CD4-positive, alpha-beta T cell treated with Interferon gamma for 1 hour (primary cell): ENCODE measurements at places on chromosomes 6 and 20.

DNA sequence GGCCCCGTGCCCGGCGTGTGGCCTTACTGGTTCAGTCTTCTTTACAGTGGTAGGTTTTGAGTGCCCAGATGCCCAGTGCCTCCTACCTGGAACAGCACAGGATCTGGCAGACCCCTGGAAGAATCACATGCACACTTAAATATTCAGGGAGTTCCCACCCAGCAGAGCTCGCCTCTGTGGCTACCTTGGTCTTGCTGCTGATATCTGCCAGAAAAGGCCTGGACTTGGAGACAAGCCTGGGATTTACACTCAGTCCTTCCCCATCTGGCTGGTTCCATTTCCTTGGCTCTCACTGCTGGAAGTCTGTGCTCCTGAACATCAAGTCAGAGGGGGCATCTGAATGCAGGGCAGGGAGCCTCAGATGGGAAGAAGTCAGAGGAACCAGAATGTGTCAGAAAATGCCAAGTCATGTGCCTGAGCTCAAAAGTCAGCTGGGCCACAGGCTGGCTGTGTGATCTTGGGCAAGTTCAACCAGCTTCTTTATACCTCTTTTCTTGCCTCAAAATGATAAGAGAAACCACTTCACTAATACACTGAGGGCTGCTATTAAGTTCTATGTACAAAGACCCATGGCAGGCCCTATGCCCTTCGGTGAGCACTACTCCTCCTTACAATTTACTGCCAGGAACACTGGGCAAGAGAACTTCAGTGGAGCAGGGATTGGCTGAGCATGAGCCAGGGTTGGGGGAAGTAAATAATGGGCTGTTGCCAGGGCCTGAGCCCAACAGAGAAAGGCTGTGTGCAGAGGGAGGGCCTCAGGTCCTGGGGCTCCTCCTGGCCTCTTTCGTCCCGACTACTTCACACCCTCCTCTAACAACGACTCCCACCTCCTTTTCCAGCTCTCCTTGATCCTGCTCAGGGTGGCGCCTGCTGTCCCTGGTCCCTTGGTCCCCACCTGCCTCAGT is 158.1 kb upstream of the PROKR2 start:
- no peak for DNase-seq

- DNase-seq: no peak
Observed at GRCh38 chr6:117483004-117483644, 650 bp downstream of the DCBLD1 start.

DNA sequence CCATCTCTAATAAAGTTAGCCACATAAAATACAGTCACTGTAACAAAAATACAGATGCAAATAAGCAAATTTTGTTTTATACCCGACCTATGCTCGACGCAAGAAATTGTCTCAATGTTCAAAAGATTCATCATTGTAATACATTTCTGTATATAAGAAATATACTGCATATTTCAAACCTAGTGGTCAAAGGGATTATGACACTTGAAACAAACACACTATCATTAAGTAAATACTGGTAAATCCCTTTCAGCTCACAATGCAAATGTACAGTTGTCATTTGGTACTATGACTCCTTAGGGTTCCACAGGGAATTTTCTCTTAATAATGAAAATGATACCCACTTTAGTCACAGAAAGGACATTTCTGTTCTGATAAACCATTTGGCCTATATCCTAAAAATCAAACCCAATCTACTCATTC is 2.2 kb downstream of the HIVEP2 start:
- no peak for DNase-seq

DNA sequence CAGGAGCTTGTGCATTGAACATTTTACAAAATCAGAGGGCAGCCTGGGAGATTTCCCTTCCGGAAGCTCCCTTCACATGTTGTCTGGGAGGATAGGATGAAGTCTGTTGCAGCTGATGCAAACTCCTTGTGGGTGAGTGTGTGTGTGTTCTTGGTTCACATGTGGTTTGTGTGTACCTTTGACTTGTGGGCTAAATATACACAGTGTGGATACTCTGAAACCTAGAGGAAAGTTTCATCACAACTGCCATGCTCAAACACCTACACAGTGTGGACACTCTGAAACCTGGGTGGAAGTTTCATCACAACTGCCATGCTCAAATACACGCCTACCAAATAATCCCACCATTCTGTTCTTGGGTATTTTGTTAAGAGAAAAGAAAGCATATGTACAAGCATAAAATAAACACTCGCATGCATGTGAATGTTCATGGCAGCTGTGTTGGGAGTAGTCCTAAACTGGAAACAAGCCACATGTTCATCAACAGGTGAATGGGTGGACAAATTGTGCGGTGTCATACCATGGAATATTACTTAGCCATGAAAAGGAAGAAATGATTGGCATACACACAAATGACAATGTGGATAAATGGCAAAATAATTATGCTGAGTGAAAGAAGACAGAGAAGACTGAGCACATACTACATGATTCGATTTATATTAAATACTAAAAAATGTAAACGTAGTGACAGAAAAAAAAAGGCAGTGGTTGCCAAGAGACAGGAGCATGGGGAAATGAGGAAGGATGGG is 1.8 kb downstream of the SCP2D1 start:
- DNase-seq: no peak

DNA sequence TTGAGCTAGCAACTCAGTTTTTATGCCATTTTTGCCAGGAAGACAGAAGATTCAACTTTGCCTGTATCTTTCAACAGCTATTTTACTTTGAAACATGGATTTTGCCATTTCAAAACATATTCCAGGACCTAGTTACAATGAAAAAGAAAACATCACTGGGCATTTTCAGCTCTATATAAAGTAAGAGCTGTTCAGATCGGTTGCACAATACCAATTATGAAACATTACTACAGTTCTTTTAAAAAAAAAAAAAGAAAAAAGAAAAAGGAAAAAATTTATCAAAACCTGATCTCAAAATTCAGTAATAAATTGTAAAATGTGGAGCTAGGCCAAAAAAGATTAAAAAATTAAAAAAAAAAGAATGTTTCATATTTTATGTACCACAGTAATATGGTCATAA is 15.6 kb downstream of the BCLAF1 start:
- DNase-seq: no peak
